ENCODE measurements at places on chromosomes 6 and 20.

DNA sequence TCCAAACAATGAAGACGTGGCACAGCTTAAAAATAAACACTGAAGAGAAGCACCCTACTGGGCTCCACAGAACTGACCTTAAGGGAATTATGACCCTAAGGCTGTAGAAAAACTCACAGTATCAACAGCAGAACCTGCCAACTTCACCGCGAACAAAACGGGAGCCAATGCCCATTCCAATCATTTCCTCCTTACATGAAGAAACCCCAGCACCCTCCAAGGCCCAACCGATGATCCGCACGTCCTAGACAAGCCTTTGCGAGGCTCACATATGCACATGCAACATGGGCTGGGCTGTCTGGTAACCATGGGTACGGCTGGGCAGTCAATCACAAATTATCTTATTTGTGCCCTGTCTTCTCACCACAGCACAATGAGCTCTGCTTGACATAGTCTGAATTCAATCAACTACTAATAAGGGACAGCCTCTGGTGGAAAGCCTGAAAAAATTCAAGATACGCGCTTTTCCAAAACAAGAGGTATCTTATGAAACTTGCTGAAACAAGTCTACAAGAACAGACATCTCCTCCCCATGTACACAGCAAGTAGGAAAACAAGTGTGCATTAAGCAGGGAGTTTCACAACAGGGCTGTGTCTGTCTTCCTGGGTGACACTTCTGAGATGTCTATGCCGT, 1.7 kb downstream of the DIDO1 start:
- DNase-seq = no peak

GRCh38 chr20:37526238-37526838, 1.3 kb downstream of the BLCAP start:
- no peak for DNase-seq

DNA sequence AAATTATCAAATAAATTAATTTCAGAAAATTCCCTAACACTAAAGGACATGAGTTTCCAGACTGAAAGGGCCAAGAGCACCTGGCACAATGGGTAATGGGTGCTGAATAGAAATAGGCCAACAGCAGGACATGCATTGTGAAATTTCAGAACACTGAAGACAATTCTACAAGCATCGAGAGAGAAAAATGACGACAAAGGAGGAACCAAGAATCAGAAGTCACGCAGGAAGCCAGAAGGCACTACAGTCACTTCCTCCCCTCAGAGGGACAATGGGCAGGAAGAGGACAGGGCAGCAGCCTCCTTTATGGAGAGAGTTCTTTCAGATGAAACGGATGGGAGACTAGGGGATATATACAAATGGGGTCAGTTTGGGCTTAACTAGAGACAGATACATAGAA, 29.6 kb downstream of the PCNA start:
- no peak for DNase-seq

DNA sequence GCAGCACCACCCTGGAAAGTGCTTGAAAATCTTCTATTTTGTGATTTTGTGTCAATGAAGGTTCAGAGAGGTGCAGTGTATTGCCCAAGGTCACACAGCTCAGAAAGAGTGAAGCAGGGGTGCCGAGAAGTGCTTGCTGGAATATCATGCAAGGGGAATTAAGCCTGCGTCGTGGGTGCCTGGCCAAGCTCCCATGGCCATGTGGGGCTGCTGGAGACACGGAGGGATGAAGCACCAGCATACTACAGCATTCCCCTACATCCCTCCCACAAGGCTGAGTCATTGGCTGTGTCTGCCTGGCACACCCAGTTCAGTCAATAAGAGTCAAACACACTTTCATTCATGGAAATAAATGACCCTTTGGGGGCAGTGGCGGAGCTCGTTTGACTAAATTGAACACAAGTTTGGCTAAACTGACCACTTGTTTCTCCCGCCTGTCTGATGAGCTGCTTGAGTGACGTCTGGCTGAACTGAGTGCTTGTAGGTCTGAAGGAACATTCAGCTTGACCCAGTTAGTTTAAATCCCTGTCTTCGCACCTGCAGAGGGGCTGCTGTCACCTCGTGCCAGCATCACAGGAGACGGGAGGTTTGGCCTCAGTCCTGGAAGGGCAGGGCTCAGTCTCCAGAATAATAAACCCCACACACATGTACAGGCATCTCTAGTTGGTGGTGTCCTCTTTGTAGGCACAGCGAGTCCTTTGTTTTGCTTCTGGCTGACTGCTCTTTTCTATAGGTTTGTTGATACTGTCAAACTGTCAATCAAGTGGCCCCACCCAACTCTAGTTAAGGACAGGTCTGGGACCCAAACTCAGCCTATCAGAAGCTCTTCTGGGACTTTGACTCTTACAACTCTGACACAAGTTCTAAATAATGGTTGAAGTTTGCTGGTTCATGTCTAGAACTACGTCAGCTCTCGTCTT, 8.4 kb upstream of the TGM2 start:
- DNase-seq = no peak

DNA sequence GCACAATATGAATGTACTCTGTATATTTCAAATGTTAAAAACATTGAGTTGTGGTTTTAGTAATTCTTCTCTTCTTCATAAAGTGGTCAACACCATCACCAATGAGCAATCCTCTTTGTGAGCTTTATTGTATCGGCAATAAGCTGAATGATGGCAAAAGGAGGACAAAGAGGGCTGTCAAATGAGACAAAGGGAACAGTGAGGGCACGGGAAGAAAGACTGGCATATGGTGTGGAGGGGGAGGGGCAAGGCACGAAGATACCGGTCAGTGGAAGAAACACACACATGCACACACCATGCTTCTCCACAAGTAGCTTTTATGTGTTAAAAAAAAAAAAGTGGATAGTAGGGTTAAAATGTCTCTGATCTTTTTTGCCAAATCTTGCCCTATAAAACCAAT, 506.8 kb upstream of the CITED2 start:
- DNase-seq = no peak

- no peak for DNase-seq
Measured at GRCh38 chr20:11935212-11936154, 17.8 kb downstream of the BTBD3 start.

DNA sequence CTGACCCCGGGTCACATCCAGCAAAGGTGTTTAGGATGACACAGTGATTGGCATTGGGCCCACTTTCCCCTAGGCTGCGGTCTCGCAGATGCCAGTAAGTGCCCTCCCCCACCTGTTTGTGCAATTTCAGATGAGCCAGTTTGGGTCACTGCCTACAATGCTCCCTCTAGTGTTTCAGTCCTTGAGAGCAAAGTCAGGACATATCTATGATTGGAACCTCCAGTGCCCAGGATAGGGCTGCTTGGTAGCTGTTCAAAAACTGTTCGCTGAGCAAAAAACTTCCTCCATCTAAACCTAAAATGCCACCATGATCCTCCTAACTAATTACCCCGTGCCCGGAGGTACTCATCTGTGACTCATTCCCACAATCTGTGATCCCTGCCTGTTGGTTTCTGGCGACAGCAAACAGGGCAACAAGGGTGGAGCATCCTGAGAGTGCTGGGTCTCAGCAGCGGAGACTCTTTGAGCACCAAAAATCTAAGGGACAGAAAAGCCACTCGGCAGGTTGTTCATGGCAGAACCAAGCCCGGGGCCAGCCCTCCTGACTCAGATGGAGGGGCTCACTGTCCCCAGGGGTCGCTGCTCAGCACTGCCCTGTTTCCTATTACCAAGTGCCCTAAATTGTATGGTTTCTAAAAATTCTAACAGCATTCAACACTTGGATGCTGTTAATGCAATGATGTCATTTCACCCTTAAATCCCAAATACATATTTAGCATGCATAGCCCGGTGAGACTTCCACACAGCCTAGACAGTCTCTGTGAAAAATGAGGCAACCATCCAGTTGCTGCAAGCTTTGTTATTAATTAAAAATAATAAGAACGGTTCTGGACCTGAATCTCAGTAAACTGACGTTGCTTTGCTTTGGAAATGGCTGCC, 5.0 kb downstream of the VSX1 start:
- DNase-seq = no peak

DNA sequence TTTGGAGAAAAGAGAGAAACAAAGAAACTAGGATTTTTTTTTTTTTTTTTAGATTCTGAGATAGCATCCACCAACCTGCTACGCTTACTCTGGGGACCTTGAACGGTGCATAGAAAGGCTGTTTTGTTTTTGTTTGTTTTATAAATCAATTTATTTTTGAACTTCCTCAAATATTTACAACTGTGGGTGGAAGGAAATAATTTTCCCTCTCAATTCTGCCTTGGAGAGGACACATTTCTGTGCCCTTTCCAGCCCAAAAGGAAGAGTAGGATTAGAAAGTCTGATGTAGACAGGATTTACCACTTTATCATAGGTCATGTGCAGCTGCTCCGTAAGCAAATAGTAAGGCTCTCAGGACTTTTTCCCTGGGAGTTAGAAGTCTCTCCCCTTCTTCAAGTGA, 190.5 kb downstream of the NKAIN2 start:
- DNase-seq = no peak

DNA sequence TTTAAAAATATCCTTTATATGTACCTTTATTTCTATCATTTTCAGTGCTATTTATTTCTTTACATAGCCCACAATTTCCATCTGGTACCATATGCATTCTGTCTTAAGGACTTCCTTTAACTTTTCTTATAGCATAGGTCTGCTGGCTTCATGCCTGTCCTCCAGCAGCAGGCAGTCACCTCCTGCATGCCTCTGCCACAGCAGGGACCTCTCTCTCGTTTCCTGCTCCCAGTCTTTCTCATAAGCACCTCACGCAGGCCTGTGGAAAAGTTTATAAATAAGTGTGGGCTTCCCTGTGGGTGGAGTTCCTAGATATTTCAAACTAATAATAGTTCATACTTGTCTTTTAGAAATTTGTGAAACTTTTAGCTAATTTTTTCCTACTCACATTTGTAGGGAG, 133.9 kb downstream of the KCNQ5 start:
- no peak for DNase-seq

DNA sequence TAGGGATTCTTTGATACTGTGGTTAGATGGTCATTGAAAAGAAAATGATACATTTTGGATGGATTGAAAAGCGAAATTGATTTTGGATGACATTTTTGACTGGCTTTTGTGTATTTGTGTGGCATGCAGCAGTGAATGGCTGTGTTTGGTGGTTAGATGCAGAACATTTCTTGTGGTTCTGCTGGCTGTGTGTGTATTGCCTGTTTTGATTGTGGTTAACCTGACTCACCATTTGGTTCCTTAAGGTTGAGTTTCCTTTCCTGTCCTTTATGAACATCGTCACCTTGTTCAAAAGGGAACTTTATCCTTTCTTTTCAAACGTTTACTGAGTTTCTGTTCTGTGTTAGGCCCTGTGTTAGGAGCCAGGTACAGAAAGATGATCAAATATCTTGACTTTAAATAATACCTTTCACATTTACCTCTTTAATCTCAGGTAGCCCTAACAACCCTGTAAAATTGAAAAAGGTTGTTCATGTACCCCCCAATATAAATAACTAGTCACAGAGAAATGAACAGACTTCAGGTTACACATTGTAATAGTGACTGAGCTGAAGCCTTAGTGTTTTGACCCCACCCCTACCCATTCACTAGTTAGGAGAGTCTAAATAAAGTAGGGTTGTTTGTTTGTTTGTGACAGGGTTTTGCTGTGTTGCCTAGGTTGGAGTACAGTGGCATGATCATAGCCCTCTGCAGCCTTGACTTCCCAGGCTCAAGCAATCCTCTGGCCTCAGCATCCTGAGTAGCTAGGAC, 23.8 kb downstream of the ANKS1A start:
- DNase-seq = no peak

- DNase-seq = no peak
Measured at GRCh38 chr20:51591871-51592270, 49.4 kb upstream of the NFATC2 start.

GRCh38 chr6:151088599-151088935, 151.2 kb upstream of the AKAP12 start:
- DNase-seq = no peak

GRCh38 chr6:153980171-153980570, 58.9 kb upstream of the OPRM1 start:
- no peak for DNase-seq

- DNase-seq = no peak
Measured at GRCh38 chr20:60361761-60362395, 403.7 kb downstream of the CDH26 start.

DNA sequence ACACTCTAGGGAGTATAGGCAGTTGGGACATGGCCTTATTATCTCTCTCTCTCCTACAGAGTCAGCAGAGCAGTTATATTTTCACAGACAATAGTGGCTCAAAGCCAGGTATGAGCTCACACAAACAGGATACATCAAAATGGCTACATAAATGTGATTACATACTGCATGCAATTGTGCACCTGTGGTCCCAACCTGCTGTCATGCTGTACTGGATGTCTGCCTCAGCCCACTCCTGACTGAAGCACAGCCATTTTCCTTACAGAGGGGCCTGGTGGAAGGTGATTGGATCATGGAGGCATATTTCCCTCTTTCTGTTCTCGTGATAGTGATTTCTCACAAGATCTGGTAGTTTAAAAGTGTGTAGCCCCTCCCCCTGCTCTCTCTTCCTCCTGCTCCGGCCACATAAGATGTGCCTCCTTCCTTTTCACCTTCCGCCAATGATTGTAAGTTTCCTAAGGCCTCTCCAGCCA, 37.0 kb upstream of the SAMHD1 start:
- no peak for DNase-seq

- no peak for DNase-seq
Measured at GRCh38 chr20:34083137-34083536, 28.9 kb downstream of the EIF2S2 start.

DNA sequence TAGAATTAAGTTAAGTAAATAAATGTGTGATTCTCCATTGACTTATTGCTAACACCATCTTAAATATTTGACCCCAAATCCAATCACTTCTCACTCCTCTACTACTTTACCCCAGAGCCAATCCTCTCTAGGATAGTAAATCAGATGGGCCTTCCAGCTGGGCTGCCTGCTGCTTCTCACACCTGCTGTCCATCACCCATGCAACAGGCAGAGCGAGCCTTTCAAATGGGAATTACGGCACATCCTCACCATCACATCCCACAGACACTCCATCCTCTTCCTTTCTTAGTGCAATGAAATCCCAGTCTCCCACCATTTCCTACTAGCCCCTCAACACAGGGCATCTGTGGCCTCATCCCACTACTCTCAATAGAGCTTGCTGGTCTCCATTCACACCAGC, 34.0 kb downstream of the HLA-F start:
- DNase-seq = no peak

GRCh38 chr6:33018904-33019303, 9.5 kb upstream of the HLA-DOA start:
- no peak for DNase-seq

GRCh38 chr20:4721719-4722118, at the start of gene PRND:
Gene PRND (plus strand): TSS chr20:4721909. CDS start chr20:4724552, 2,643 bp downstream.
- DNase-seq = no peak

Data from stimulated activated CD8-positive, alpha-beta memory T cell treated with anti-CD3 and anti-CD28 coated beads, Interleukin-7, amount 100 ng/mL, for 1 hour (primary cell).